ENCODE measurements at places on chromosomes 1 and 21. TPM values are rescaled to one million over a fixed set of nuclear protein-coding genes. Genes with fewer than 3 reads are reported as not detected.

The AHDC1 gene
- total RNA-seq: 15.6 TPM

The H3-3A gene
- total RNA-seq: 218 TPM

The AJAP1 gene
- total RNA-seq: 2.3 TPM

The PEAR1 gene
- 2.4 TPM for total RNA-seq

GRCh38 chr1:205692423-205692822 lies 12.1 kb upstream of the SLC45A3 start:
- DNase-seq: no peak

DNA sequence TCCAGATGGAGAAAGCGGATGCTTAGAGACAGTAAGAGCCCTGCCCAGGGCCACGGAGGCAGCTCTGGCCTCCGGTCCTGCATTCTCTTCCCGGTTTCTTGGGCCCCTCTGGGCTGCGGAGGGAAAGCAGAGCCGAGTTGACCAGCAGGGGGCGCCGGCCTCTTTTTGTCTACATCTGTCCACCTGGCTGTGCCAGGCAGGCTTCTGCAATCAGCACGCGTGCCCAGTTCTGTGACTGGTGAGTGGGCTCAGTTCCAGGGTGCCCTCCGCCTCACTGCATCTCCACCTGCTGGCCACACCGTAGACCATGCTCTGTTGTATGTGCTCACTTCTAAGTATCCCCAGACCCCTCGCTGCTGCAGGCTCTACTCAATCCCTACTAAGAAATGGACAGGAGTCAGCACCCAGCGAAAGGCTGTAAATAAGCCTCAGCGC lies 6.7 kb upstream of the HUNK start:
- peak; percentile 94 for DNase-seq

GRCh38 chr1:7388488-7389185 lies 382.5 kb upstream of the VAMP3 start:
- peak; percentile 9 for DNase-seq

- peak; percentile 82 for DNase-seq
Observed at GRCh38 chr1:166164995-166165660, 1.7 kb downstream of the FAM78B start.

All from pancreas (tissue), 10 donors.